Naive B cell (primary cell): ENCODE measurements at places on chromosomes 3 and 15. TPM values are rescaled to one million over a fixed set of nuclear protein-coding genes. Genes with fewer than 3 reads are reported as not detected.

GRCh38 chr15:36844534-36844998, 255.8 kb downstream of the MEIS2 start:
- no peaks in the 10 kb centered on the region for H3K4me1 ChIP-seq
- no peaks in the 10 kb centered on the region for H3K36me3 ChIP-seq
- no peak overlapping the region for H3K27ac ChIP-seq

DNA sequence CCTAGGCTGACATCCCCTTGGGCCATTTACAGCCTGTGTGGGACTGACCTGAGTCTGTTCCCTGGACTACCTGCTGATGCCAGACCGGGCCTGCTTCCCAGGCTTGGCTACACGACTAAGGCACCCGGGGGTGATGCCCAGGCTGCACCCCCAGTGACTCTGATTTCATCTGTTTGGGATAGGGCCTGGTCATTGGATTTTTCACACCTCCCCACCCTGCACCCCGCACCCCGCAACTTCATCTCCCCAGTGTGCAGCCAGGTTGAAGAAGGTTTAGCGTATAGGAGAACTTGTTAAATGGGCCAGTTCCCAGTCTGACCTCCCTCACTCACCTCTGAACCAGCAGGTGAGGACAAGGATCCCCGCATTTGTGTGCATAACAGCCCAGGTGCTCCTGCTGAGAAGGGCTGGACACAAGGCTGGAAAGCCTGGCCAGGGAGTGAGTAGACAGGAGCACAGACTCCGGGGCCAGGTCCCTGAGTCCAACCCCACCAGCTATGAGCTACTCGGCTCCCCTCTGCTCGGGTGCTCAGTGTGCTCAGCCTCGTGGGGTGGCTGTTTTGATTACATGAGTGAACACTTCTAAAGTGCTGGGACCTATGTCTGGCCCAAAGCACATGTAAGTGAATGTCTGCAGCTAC, 18.5 kb downstream of the SLC6A20 start:
- no peak overlapping the region for H3K4me3 ChIP-seq
- no peaks in the 10 kb centered on the region for H3K4me1 ChIP-seq
- H3K27me3 ChIP-seq, result no peaks in the 10 kb centered on the region
- no peaks in the 10 kb centered on the region for H3K36me3 ChIP-seq
- no peak overlapping the region for H3K27ac ChIP-seq

DNA sequence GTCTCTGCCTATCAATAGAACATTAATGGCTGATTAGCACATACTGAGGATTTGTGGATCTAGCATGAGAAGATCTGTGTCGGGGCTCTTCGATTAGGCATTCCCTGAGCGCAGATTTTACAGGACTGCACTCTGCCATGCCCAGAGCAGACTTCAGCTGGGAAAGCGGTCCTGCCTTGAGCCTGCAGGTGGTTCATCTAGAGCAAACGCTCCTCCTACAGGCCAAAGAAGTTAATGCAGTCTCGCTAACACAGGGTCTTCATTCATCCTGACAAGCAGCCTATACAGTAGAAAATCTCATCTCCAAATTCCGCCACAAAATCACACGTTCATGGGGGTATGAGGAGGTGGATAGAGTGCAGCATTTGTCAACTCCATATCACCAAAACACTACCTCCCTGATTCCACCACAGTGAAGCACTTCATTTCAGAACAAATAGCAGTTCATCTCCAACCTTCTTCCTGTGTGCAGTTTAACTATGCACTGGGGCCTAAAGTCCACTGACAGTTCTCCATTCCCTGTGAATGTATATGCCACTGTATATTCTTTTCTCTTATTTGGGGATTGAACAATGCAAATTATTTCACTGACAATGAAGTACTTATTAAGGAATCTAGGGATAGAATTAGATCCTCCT, 405.8 kb downstream of the IGSF11 start:
- no peaks in the 10 kb centered on the region for H3K4me1 ChIP-seq
- DNase-seq, result no peak
- H3K36me3 ChIP-seq, result no peaks in the 10 kb centered on the region
- no peak overlapping the region for H3K27ac ChIP-seq

- DNase-seq, result no peak
- H3K27ac ChIP-seq, result no peak overlapping the region
- H3K27me3 ChIP-seq, result no peaks in the 10 kb centered on the region
- H3K4me3 ChIP-seq, result no peak overlapping the region
- no peaks in the 10 kb centered on the region for H3K4me1 ChIP-seq
Measured at GRCh38 chr3:43884581-43884980, 193.8 kb downstream of the ABHD5 start.

DNA sequence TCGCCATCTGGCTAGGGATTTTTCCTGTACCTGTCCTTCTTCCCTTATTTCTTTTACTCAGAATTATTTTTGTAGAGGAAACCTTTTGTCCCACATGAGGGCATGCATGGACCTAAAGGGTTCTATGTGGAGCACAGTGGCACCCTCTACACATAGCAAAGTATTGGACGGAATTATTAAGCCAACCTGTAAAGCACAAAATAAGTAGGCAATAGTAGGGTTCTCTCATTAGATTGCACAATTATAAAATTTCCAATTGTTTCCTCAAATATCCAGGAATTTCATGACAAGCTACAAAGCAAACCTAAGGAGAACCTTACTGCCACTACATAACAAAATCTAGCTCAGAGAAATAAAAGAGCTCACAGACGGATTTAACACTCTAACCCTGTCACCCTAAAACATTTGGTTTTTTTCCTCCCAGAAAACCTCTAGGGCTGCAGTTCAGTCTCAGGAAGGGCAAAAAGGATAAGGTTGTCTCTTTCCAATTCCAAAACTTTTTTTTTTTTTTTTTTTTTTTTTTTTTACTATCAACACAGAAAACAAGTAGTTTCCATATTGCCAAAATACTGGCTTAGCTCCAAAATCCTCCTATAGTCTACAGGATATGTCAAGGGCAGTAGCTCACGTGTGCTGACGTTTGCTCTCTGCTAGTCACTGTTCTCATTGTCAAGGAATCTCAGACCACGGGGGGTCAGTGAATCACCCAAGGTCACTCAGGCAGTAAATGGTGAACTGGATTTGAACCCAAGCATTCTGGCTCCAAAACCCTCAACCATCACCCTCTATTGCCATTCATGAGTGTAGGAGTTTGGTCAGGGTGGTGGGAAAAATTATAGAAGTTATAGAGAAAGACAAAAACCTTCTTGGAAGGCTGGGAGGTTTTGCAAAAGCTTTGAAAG, 52.3 kb downstream of the NCEH1 start:
- H3K36me3 ChIP-seq, result no peaks in the 10 kb centered on the region
- no peaks in the 10 kb centered on the region for H3K27me3 ChIP-seq
- H3K27ac ChIP-seq, result no peak overlapping the region

- DNase-seq, result no peak
- H3K27ac ChIP-seq, result no peak overlapping the region
- H3K4me1 ChIP-seq, result no peaks in the 10 kb centered on the region
- H3K36me3 ChIP-seq, result no peaks in the 10 kb centered on the region
- H3K27me3 ChIP-seq, result peaks cover 28% of the 10 kb centered on the region
Measured at GRCh38 chr15:62362608-62363007, 197.5 kb upstream of the C2CD4B start.

DNA sequence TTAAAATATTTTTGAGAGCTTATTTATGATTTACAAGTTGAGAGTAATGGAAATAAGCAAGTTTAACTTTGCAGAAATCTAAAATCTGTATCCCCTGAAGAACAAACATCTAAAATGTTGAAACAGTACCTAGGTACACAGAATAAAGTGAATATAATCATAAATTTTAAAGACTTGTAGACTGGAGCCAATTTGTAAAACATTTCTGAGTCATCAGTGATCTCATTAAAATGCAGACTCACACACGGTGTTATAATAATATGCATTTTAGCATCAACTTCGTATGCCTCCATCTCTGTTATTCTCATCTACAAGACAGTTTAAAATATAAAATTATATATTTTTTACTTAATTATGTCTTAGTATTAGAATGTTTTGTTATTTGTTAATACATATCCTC, 399.5 kb upstream of the GOLIM4 start:
- DNase-seq, result no peak
- H3K27ac ChIP-seq, result no peak overlapping the region
- H3K27me3 ChIP-seq, result no peaks in the 10 kb centered on the region
- H3K36me3 ChIP-seq, result no peaks in the 10 kb centered on the region

DNA sequence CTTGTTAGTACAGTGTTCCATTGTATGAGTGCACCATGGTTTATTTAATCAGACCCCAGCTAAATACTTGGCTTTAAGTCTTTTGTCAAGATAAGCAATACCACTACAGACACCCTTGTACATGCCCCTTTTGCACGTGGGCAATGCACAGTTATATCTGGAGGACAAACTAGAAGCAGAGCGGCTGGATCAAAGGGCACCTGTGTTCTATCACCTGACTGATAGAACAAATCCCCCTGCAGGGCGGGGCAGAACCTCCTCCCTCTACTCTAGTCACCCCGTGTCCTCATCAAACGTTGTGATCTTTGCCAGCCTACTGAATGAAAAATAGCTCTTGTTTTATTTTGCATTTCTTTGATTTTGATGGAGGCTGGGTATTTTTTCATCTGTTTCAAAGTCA, 314.9 kb downstream of the TLE3 start:
- DNase-seq, result no peak
- H3K36me3 ChIP-seq, result no peaks in the 10 kb centered on the region
- peaks cover 18% of the 10 kb centered on the region for H3K4me1 ChIP-seq
- no peak overlapping the region for H3K4me3 ChIP-seq
- no peak overlapping the region for H3K27ac ChIP-seq

- no peaks in the 10 kb centered on the region for H3K36me3 ChIP-seq
- H3K4me1 ChIP-seq, result no peaks in the 10 kb centered on the region
- no peak overlapping the region for H3K27ac ChIP-seq
- peaks cover 32% of the 10 kb centered on the region for H3K27me3 ChIP-seq
Measured at GRCh38 chr3:53534216-53534615, 39.8 kb downstream of the CACNA1D start.

DNA sequence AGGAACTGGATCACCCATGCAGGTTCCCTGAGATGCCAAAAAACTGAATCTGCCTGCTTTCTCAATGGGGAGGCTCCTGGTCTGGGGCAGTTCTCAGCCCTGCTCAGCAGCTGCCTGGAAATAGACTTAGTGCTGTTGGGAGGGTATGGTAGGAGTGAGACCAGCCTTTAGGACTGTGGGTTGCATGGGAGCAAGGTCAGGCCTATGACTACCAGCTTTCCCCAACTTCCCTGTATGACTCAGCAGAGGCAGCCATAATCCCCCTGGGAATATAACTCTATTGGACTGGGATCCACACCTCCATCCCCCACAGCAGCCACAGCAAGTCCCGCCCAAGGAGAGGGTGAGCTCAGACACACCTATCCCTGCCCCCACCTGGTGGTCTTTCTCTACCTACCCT, 87.0 kb downstream of the CFAP44 start:
- H3K4me3 ChIP-seq, result no peak overlapping the region
- H3K36me3 ChIP-seq, result no peaks in the 10 kb centered on the region
- no peaks in the 10 kb centered on the region for H3K27me3 ChIP-seq

GRCh38 chr3:119594066-119594465, 3.6 kb upstream of the PLA1A start:
- DNase-seq, result no peak
- H3K27me3 ChIP-seq, result no peaks in the 10 kb centered on the region
- no peak overlapping the region for H3K4me3 ChIP-seq
- no peak overlapping the region for H3K27ac ChIP-seq
- H3K36me3 ChIP-seq, result peaks cover 12% of the 10 kb centered on the region

DNA sequence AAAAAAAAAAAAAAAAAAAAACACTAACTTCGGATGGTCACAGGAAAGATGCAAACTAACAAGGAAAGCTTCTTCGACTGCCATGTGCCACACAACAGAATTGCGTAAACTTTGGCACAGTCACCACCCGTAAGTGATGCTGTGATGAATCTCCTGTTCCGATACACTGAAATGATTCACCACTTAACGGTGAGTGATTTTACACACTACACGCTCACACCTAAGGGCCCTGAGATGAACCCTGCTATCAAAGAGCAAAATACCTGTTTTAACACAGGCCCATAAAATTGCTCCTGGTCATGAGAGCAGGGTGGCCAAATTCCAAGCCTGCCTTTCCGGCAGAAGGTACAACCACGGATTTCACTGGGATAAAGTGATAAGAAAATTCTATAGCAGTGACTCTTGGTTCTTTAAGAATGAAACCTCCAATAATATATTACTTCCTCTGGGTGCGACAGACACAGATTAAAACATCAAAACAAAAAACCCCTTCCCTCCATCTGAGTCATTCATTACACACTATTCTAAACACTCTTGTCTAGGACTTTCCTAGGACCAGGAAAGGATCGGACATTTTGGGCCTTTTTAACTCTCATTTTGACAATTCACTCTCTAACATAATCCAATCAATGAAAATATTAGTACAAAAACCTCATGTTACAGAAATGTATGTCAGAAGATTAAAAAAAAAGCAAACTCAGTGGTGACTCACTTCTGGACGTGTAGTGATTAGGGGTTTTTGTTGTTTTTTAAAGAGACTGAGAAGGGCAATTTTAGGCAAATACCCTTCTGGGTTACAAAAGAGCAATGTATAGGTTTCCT, 28.3 kb downstream of the LRIG1 start:
- peaks cover 11% of the 10 kb centered on the region for H3K4me1 ChIP-seq
- peak overlapping the region; percentile 53 for H3K27ac ChIP-seq
- peak overlapping the region; percentile 14 for H3K4me3 ChIP-seq
- H3K27me3 ChIP-seq, result no peaks in the 10 kb centered on the region

GRCh38 chr3:186789554-186790260, 6.3 kb downstream of the EIF4A2 start:
- peaks cover 45% of the 10 kb centered on the region for H3K36me3 ChIP-seq
- peaks cover 28% of the 10 kb centered on the region for H3K4me1 ChIP-seq
- DNase-seq, result no peak
- no peak overlapping the region for H3K4me3 ChIP-seq
- no peaks in the 10 kb centered on the region for H3K27me3 ChIP-seq

- no peak overlapping the region for H3K27ac ChIP-seq
- peaks cover 16% of the 10 kb centered on the region for H3K27me3 ChIP-seq
- peaks cover 7% of the 10 kb centered on the region for H3K36me3 ChIP-seq
Measured at GRCh38 chr15:57596978-57597377, 5.3 kb downstream of the MYZAP start.

EPHA3 gene
- not detected for polyA plus RNA-seq

FMN1 gene
- 0.44 TPM for polyA plus RNA-seq

HRG gene
- polyA plus RNA-seq, result not detected

PLCH1 gene
- polyA plus RNA-seq, result not detected

TTLL13 gene
- not detected for polyA plus RNA-seq

FBXO22 gene
- 15.4 TPM for polyA plus RNA-seq

CNTN3 gene
- not detected for polyA plus RNA-seq

ZNF620 gene
- 3.5 TPM for polyA plus RNA-seq
